ENCODE measurements at places on chromosomes 7 and 10.
A peak's percentile ranks its signal among the peaks of the same experiment; 100 is the strongest.

DNA sequence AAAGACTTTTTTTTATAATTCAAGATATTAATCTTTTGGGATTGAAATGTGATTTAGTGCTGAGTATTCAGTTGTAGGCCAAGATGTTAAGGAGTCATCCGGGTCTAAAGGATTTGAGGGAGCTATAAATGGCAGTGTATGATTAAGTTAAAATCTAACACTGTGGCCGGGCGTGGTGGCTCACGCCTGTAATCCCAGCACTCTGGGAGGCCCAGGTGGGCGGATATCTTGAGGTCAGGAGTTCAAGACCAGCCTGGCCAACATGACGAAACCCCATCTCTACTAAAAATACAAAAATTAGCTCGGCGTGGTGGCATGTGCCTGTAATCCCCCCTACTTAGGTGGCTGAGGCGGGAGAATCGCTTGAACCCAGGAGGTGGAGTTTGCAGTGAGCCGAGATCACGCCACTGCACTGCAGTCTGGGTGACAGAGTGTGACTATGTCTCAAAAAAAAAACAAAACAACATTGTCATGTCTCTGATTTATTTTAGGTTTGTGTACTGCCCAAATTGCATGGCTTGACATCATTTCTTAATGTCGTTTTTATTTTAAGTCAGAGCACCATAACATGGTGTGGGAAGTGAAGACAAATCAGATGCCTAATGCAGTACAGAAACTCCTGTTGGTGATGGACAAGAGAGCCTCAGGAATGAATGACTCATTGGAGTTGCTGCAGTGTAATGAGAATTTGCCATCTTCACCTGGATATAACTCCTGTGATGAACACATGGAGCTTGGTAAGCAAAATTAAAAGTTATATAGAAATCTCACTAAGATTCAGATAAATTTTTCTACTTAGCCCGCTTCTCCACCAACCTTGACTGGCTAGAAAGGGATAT lies 10.7 kb downstream of the HBP1 start:
- DNase-seq, result no peak

GRCh38 chr10:7119325-7120015 lies 291.4 kb downstream of the SFMBT2 start:
- no peak for DNase-seq

DNA sequence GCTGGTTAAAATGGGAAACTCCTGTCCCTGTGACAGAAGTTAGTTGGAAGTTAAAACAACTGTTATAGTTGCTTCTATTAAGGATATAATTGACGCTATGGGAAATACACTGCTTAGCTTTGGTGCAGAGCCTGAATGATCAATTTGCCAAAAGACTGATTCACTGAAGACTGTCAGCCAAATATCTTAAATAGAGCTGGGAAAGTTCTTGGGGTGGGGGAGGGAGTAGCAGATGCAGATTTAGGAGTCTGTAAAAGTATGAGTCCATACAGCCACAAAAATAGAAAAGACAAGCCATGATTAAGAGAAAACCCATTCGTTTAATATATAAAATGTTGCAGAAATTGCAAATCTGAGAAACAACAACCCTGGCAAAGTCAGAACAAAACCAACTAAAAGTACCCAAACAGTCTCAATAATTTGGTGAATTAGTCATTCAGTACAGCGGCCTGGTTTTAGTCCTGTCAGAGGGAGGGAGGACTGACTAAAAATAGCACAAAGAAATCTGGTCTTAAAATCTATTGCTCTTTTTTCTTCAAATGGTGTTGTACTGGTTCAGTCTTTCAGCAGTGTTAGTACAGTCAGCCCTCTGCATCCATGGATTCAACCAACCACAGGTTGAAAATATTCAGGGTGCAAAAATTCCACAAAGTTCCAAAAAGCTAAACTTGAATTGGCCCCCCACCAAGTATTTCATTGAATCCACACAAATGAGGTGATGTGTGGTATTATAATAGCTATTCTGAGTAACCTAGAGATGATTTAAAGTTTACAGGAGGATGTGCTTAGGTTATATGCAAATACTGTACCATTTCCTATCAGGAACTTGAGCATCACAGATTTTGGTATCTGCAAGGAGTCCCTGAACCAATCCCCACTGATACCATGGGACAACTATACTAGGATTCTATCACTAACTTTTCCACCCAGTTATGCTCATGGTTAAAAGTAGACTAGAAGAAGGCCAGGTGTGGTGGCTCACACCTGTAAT lies 30.0 kb downstream of the STK17A start:
- no peak for DNase-seq

- DNase-seq, result no peak
Observed at GRCh38 chr10:3002304-3002703, 65.0 kb upstream of the PFKP start.

- no peak for DNase-seq
Observed at GRCh38 chr7:97865104-97865503, 7.1 kb downstream of the ASNS start.

GRCh38 chr10:17010363-17011145 lies 119.1 kb downstream of the CUBN start:
- DNase-seq, result no peak

- no peak for DNase-seq
Observed at GRCh38 chr7:150787321-150788281, 12.6 kb downstream of the TMEM176B start.

DNA sequence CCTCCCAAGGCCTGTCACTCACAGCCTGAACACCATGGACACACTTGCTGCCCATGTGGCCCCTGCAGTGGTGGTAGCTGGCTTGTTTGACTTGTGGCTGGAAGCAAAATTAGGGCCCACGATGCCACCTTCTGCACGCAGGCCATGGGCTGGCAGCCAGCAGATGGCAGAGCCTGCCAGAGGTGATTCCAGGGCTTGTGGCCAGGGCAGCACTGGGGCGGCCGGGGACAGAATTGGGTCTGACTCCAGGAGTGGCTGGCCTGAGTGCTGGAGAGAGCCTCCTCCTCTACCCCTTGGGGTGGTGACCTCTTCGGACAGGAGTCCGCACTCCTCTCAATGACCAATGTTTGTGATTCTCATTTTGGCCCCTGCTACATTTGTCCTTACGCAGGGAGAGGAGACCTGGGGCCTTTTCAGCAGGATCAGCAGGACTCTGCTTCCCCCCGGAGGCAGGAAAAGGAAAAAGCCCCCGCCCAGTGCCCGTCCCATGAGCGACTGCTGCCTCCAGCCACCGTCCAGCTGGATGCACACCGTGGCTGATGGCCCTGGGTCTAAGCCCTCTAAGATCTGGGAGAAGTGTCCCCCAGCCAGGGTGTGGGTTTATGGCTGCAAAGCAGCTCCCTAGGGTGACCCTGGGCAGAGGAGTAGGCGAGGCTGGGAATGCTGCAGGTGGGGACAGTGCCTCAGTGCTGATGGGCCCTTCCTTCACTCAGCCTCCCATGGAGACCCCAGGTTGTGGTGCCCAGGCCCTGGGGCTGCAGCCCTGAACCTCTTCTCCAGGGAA lies 26.5 kb downstream of the DNAJB12 start:
- DNase-seq, result no peak

DNA sequence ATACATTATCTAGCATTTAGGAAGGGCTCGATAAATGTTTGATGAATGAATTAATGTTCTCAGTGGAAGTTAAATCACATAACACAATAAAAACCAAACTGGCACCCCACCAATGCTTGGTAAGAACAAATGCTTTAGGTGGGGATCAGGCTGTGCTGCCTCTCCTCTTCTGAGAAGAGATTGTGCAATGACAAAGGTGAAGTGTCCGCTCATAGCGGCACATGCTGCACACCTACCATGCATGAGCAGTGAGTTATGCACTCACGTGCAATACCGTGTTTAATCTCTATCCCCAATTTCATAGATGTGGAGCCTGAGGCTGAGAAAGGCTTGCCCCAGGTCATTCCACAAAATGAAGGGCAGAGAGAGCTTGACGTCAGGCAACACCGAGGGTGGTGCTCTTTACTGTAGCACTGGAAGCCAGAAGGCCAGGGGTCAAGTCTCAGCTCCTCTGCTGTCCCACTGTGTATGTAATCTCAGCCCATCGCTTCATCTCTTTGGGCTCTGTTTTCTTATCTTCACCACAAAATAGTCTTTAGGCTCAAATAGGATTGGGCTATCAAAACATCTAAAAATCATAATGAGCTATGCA lies 72.9 kb upstream of the EFCAB10 start:
- no peak for DNase-seq

GRCh38 chr10:93762979-93763391 lies 5.2 kb downstream of the LGI1 start:
- DNase-seq, result no peak

GRCh38 chr10:127145173-127145572 lies 51.2 kb downstream of the INSYN2A start:
- no peak for DNase-seq

- DNase-seq, result no peak
Observed at GRCh38 chr10:124998624-124999291, 56.8 kb downstream of the ZRANB1 start.

- DNase-seq, result peak; percentile 49
Observed at GRCh38 chr7:11642276-11642675, 189.7 kb downstream of the THSD7A start.

DNA sequence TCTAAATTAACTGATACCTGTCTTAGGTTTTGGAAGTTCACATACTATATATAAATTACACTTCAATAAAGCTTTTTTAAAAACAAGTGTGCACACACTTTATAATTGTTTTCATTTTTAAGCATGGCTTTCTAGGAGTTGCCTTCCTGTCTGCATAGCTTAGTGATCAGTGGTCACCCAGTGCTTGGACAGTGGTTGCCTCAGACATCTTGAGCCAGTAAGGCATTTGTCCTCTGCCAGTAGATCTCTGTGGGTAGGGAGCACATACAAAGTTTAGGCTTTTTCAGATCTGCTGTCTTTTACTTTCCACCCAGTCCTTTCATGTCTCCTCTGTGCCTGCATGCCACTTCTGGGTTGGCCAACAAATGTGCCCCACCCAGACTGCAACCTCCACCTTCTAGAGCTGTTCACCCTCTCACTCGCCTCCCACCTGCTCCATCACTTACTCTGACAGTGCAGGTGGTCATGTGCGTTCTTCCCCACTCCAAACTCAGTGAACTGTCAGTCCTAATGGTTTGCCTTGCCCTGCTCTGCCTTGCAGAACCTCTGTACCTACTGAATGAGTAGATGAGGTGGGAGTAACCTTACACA lies 31.7 kb downstream of the TPST1 start:
- no peak for DNase-seq

Measured in SHP77 treated with DMSO at 0.1 percent for 48 hours (cell line).